GM12865 (cell line): ENCODE measurements at places on chromosomes 3 and 15.

- no peak for DNase-seq
Observed at GRCh38 chr3:79339846-79340245, 428.0 kb downstream of the ROBO1 start.

- DNase-seq, result peak; percentile 44
Observed at GRCh38 chr3:72490688-72491435, 357.4 kb downstream of the SHQ1 start.

DNA sequence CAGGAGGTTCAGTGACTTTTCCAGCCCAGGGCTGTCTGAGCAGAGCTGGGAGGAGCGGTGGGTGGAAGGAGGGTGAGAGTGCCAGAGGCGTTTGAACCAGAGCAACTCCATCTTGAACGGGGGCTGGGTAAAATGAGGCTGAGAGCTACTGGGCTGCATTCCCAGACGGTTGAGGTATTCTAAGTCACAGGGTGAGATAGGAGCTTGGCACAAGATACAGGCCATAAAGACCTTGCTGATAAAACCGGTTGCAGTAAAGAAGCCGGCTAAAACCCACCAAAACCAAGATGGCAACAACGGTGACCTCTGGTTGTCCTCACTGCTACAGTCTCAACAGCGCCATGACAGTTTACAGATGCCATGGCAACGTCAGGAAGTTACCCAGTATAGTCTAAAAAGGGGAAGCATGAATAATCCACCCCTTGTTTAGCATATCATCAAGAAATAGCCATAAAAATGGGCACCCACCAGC, 60.2 kb downstream of the ABTB1 start:
- peak; percentile 36 for DNase-seq

- DNase-seq, result no peak
Observed at GRCh38 chr3:128318275-128318941, 148.3 kb downstream of the DNAJB8 start.

- no peak for DNase-seq
Observed at GRCh38 chr3:184765047-184765729, 46.8 kb upstream of the VPS8 start.

DNA sequence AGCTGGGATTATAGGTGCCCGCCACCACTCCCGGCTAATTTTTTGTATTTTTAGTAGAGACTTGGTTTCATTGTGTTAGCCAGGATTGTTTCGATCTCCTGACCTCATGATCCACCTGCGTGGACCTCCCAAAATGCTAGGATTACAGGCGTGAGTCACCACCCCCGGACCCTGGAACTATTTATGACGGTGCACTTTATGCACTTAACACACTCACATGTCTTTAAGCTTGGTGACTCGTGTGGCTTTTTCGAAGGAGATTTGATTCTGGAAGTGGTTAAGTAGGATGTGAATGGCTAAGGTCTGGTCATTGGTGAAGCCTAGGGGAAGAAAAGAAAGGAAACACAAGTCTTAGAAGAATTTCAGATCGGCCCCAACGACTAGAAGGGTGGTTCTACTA, 20.3 kb downstream of the BBS4 start:
- no peak for DNase-seq

DNA sequence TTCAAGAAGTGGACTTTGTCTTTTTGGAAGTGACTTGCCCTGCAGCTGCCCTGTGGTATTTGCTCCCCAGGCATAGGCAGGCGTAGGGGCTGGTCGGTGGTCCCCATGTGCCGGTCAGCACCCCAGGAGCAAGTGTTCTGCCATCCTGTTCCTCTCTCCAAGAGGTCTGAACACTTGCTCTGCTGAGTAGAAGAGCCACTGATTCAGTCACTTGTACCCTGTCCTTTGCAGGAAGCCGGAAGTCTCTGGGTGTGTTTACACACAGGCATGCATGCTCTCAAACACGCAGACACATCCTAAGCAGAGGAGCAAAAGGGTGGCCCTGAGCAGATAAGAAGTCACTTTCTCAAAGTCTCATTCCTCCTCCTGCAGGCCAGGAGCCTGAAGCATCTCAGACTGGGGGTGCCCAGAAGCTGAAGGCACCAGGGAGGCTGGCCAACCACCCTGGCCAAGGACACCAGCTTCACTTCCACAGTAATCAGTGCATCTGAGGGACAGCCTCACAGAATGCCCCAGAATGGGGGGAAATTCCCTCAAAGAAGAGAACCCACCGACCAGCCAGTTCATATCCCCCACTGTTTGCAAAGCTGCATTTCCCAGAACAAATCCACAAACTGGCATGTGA, 88.7 kb upstream of the POMGNT2 start:
- DNase-seq, result peak; percentile 11

DNA sequence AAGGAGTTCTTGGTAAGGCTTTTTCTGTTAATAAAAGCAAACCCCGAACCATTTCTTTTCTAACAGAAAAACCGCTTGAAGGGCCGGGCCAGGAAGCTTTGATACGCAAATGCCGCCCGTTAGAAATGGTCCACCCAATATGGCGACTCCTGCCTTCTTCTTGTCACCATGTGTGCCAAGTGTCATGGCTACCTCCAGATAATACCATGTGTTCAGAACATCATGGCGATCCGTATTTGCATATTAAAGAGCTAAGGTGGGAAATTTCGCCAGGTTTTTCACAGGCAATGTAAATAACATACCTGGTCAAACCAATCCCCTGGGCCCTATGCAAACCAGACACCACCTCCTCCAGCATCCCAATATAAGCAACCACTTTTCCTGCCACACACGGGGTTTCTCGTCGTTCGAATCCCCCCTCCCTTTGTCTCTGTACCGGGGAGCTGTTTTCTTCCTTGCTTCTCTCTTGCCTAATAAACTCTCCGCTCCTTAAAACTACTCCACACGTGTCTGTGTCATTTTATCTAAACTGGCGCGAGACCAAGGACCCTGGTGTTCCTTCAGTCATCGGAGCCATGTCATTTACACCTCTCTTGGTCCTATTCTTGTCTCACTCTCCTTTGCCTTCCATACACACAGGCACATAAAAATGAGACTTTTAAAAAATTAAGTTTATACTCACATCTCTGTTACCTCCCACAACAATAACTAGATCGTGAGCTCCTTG, 34.5 kb downstream of the NCEH1 start:
- no peak for DNase-seq

- DNase-seq, result no peak
Observed at GRCh38 chr3:155658671-155659261, 86.1 kb downstream of the PLCH1 start.

- DNase-seq, result peak; percentile 76
Observed at GRCh38 chr15:35751413-35752133, 205.6 kb upstream of the DPH6 start.

- no peak for DNase-seq
Observed at GRCh38 chr3:195829897-195830254, 18.1 kb upstream of the MUC4 start.

GRCh38 chr3:171690281-171690680, 120.0 kb downstream of the PLD1 start:
- peak; percentile 52 for DNase-seq

DNA sequence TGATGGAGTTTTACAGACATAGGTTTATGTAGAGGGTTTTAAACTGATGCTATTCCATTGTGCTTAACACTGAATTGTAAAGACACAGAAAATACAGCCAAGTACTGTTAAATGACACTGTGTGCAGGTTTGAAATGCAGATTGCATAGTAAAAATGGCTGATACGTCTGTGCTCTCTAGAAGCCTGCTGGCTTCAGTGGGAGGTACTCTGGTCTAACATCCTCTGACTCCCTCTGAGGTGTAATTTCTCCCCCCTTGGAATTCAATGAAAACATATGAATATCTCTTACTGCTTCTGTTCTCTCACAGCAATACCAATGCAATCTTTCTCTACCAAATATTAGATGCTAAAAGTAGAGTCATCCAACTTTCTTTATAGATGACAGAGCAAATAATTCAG, 176.6 kb downstream of the SLC9A9 start:
- DNase-seq, result no peak

- DNase-seq, result no peak
Observed at GRCh38 chr15:31157644-31158069, 56.1 kb upstream of the TRPM1 start.

- DNase-seq, result no peak
Observed at GRCh38 chr3:171204942-171205341, 178.4 kb upstream of the SLC2A2 start.

GRCh38 chr3:135453326-135453725, 512.2 kb upstream of the PPP2R3A start:
- no peak for DNase-seq

GRCh38 chr3:79362571-79363270, 405.1 kb downstream of the ROBO1 start:
- DNase-seq, result no peak

- no peak for DNase-seq
Observed at GRCh38 chr3:107028626-107029025, 348.6 kb upstream of the CCDC54 start.

DNA sequence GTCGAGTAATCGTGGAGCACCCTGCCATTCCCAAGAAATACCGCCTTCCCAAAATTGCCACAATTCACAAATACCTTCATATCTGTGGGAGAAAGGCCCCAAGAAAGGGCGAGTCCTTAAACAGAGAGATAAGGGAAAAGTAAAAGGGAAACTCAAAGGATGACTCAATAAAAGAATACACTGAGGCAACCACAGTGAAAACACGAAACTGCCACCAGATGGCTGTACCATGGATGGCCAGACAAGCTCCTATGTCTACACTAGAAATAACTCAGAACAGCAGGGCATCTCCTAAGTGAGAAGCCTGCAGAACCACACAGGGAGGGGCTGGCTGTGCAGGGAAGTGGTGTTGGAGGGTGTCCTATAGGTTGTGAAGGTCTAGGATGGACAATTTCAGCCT, 25.0 kb downstream of the SRGAP3 start:
- peak; percentile 79 for DNase-seq

- no peak for DNase-seq
Observed at GRCh38 chr3:32791833-32792232, 26.0 kb upstream of the TRIM71 start.

DNA sequence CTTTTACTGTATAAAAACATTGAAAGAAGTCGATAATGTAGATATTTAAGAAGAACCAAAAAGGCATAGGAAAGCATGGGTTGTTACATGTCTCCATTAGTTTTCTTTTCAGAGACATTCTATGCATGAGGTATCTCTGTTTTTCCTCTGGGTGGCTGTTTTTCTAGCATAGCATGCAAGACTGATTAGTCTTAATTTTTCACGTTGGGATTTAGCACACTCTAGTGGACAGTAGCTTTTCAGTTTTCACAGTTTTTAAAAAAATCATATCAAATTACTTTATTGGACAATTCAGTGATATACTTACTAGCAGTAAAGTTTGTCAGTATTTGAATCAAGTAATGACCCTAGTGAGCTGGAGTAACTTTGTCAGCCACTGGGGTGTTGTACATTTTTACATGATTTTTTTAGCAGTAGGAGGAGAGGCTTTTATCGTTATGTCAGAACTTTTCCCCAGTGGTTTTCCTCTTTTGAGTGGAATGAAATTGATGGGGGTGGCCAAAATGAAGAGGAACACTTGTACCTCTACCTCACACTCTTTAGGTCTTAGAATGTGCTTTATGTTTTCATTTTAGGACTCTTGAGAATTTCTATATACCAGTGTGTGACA, 57.2 kb downstream of the SEC22A start:
- peak; percentile 37 for DNase-seq

DNA sequence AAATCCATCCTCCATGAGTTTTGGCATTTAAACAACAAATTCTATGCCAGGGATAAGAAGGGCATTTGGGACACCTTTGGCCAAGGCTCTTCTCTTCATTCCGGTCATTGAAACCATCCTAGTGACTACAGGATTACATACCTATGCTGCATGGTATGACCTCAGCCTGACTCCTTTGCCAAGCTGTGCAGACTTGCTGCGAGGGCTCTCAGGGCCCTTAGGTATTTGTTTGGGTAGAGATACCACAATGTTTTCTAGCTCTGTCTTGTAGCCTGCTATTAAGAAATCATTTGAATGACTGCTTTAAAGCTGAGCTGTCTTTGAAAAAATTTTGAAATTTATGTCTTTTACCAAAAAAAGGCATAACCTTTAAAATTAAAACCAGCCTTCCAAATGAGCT, 749.8 kb upstream of the SGO1 start:
- no peak for DNase-seq

DNA sequence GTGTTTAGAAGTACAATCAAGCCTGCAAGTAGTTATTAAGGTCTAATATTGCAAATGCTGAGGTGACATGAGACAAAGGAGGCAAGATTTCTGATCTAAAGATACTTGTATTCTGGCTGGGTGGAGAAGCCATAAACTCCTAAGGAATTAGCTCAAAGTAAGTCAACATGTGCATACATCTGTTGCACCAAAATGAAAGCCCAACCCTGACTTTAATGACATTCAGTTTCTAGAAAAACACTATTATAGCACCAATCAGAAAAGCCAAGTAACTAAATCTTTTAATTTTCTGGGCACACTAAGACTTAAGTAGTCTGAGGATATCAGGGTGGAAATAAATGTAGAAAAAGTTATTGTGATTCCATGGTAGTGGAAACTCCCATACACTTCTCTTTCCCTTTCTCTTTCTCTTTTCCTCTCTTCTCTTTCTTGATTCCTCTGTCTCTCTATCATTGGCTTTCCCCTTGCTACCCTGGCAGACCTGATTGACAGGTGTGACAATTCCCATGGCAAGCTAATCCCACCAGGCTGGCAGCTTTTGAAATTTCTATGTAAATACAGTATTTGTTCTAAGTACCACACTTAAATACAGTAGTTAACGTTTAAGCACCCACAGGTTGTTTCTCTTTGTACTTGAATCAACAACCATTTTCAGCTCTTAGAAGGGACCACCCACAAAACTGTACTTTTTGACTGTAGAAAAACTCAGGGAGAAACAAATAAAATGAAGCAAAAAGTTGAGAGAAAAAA, 528.4 kb upstream of the SEMA6D start:
- no peak for DNase-seq

DNA sequence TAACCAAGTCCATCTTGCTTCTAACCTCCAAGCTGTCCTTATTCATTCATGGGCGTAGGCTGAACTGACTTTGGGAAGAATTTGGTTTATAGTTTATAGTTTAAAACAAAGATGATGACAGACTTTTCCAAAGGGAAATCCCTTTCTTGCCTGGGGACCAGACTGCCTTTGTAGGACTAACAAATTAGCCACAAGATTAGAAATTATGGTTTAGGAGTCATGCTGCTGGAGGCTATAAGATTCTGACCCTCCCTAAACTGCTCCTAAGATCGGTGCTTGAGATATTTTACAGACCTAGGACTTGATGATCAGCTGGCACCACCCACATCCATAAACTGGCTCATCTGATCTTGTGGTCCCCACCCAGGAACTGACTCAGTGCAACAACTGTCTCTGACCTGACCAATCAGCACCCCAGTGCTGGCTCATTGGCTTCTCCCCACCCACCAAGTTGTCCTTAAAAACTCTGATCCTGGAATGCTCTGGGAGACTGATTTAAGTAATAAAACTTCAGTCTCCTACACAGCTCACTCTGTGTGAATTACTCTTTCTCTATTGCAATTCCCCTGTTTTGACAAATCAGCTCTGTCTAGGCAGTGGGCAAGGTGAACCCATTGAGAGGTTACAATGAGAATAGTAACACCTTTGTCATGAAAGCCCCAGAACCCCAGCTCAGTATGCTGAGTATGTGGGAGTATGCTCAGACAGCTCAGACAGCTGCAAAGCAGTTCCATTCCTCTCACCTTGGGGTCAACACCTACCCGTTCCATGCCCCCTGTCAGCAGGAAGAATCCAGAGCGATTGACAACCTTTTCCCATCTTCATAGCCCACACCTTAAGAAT, 51.6 kb upstream of the C15orf39 start:
- DNase-seq, result no peak
